ENCODE measurements at places on chromosomes 7 and 10.

- no peak for DNase-seq
These were observed 219.7 kb downstream of the PRPF18 start for GRCh38 chr10:13806419-13806818.

- peak; percentile 57 for DNase-seq
These were observed 706 bp downstream of the BUB3 start for GRCh38 chr10:123154711-123155505.

DNA sequence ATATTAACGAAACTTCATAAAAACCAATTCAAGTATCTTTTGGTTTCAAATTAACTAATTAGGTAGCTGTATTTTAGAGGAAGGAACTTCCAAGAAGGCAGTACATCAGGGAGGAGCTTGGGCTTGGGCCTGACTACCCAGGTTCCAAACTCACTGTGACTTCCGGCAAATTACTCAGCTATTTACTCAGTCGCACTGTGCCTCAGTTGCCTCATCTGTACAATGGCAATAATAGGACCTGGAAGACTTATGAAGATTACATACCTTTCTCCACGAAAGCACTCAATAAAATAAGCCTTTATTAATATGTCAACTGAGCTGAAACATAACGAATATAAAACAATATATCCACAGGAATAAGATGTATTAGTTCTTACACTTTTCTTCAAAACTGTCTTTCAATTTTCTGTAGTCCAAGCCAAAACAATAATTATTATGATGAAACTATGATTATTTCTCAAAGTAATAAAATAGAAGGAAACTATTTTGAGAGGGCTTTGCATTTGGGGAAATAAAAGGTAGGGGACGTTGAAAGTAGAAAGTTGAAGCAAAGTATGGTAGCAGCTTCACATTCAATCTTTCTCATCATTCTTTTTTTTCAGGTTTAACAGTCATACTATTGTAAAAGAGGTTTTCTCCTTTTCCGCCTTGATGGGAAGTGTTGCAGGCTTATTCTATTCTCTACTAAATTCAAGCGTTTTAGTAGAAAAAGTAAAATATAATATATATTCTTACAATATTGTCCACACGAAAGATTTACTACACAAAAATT lies 10.5 kb upstream of the EBLN1 start:
- DNase-seq, result no peak

DNA sequence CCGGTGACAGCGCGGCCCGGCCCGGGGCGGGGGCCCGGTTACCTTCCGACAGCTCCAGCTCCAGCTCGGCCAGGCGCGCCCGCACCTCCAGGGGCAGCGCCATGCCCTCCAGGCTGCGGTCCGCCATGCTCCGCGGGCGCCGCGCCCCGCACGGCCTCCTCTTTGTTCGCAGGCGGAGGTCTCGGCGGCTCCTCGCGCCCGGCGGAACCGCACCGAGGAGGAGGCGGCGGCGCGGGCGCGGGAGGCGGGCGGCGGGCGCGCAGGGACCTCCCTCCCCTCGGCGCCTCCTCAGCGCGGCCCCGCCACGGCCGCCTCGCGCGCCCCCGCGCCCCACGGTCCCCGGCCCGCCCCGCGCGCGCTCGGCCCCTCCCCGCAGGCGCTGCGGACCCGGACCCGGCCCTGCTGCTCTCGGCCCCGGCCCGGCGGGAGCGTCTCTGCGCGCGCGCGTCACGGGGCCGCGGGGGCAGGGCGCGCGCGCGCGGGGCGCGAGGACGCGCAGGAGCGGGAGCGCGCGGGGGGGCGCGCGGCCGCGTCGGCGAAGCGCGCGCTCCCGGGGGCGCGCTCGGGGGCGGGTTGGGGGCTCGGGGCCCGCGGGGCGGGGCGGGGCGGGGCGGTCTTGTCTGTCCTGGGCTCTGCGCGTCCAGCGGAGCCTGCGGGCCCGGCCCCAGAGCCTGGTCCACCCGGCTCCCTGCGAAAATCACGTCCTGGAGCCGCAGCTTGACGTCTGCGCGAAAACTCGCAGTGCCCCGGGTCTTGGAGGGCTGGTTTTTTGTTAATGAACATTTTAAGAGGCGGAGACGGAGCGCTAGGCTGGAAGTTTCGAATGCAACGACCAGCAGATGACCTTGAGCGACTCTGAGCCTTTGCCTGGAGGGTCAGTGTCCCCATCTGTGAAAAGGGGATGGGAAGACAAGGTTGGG lies at the start of gene DIP2C:
DIP2C (minus strand) TSS at position 217 of the 920 bp plus-strand sequence; CDS start at position 127, 90 bp downstream.
- peak; percentile 9 for DNase-seq

- DNase-seq, result no peak
These were observed 4.0 kb downstream of the IGFBP3 start for GRCh38 chr7:45917064-45917463.

- no peak for DNase-seq
These were observed 94.7 kb downstream of the OSBPL3 start for GRCh38 chr7:24885305-24885704.

GRCh38 chr7:151866028-151866427 lies 10.9 kb downstream of the PRKAG2 start:
- DNase-seq, result no peak

GRCh38 chr10:74343804-74344203 lies 192.8 kb downstream of the ADK start:
- no peak for DNase-seq
